ENCODE measurements at places on chromosomes 16 and 17. TPM values are rescaled to one million over a fixed set of nuclear protein-coding genes. Genes with fewer than 3 reads are reported as not detected.
A peak's percentile ranks its signal among the peaks of the same experiment; 100 is the strongest.

- no peak for DNase-seq
Observed at GRCh38 chr16:78487471-78487870, 388.0 kb downstream of the WWOX start.

C17orf50 gene
- total RNA-seq: not detected

- DNase-seq: peak; percentile 50
Observed at GRCh38 chr16:64153718-64154117, 968.1 kb downstream of the CDH11 start.

LGALS9 gene
- total RNA-seq: 1.3 TPM

PIRT gene
- total RNA-seq: not detected

DNA sequence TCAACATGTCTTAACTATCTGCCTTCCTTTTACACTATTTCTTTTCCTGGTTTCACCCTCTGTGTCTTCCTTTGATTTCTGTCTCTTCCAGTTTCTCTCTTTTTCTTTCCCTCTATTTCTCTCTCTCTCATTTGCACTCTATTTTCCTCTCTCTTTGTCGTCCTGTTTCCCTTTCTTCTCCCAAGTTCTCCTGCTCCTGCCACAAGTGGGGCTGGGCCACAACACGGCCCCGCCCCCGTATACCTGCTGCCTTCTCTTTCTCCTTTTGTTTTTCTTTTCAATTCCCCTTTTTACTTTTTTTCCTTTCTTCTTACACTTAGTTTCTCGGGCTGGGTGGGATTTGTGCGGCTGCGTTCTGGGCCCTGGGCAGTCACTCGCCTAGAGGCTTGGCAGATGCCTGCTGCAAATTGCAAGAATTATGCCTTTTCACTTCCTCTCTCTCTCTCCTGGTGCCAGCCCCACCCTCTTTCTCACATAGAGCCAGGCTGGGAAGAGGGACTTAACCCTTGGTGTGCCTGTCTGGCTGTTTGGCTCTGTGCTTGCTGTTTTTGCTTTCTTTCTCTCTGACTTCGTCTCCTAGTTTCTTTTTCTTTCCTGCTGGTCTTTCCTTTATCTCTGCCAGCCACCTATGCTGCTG, 2139.4 kb downstream of the TP53TG3F start:
- DNase-seq: no peak

- peak; percentile 95 for DNase-seq
Observed at GRCh38 chr17:14205992-14206461, 30.6 kb downstream of the CDRT15 start.

KRTAP4-6 gene
- total RNA-seq: not detected

- DNase-seq: no peak
Observed at GRCh38 chr17:83100220-83100852, 20.9 kb downstream of the METRNL start.

DNA sequence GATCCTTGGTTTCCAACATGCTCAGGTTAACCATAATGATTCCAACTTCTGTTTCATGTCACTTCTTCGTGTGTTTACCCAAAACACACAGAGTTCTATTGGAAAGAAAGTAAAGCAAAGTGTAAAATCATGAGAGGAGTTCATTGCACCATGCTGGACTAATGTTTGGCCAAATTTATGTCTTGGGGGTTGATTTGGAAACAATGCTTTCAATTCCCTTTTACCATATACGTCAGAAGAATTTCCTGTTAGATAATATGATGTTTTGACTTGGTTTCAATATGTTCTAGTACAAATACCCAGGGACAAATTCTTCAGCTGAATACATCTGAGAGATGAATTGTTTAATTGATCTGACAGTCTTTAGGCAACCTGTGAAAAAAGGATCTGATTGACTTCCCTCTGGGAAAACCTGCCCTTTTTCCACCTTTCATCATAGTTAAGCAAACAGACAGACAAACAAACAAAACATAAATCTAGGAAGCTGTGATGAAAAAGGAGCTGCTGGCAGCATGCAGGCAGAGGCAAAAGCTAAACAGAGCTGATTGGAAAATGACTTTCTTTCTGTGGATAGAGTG, 26.0 kb upstream of the MPHOSPH6 start:
- DNase-seq: no peak

- DNase-seq: peak; percentile 91
Observed at GRCh38 chr16:66521951-66522771, 27.8 kb downstream of the TK2 start.

DNA sequence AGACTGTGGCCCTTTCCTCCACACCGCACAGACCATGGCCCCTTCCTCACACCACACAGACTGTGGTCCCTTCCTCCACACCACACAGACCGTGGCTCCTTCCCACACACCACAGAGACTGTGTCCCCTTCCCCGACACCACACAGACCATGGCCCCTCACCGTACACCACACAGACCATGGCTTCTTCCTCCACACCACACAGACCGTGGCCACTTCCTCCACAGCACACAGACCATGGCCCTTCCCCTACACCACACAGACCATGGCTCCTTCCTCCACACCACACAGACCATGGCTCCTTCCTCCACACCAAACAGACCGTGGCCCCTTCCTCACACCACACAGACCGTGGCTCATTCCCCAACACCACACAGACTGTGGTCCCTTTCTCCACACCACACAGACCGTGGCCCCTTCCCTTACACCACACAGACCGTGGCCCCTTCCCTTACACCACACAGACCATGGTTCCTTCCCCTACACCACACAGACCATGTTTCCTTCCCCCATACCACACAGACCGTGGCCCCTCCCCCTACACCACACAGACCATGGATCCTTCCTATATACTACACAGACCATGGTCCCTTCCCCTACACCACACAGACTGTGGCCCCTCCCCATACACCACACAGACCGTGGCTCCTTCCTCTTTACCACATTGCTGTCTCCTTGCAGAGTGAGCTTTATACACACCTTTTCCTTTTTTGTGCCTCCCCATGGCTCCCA, 297.5 kb upstream of the FOXF1 start:
- DNase-seq: no peak

HS3ST3A1 gene
- total RNA-seq: 0.53 TPM

- no peak for DNase-seq
Observed at GRCh38 chr16:53370827-53371226, 63.4 kb upstream of the RBL2 start.

DNA sequence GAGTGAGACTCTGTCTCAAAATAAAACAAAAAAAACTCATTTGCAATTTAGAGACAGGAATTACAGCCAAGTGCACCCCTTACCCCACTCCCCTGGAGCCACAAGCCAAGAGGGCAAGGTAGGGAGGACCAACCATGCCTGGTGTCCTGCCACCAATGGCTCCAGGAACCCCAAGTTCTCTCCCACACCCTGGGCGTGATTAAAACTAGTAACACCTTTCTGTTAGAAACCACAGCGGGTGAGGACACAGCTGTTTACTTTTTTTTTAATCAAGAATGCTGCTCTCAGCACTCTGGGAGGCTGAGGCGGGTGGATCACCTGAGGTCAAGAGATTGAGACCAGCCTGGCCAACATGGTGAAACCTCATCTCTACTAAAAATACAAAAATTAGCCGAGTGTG, 38.1 kb downstream of the ANKRD11 start:
- DNase-seq: no peak

ERCC4 gene
- 3.9 TPM for total RNA-seq

LRRC36 gene
- total RNA-seq: not detected

- no peak for DNase-seq
Observed at GRCh38 chr16:27185776-27186130, 17.6 kb upstream of the KDM8 start.

- DNase-seq: no peak
Observed at GRCh38 chr16:81657224-81657623, 121.9 kb upstream of the PLCG2 start.

DNA sequence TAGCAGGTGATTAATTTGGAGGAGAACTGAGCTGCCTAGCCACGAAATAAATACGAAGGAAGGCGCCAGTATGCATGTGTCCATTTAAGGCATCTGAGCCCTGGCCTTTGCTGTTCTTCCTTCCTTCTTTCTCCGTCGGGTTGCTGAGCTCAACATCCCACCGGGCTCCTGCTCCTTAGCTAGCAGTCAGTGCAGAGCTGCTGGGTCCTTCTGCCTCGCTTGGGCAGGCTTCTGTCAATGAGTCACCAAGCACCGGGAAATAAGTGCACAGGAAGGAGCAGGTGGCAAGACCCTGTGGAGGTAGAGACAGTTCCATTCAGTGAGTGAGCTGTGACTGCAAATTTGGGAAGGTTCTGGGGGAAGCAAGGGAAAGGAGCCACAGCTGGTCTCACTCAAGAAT, 120.7 kb downstream of the CCDC182 start:
- peak; percentile 7 for DNase-seq

TNS4 gene
- total RNA-seq: 27.1 TPM

- no peak for DNase-seq
Observed at GRCh38 chr17:11140043-11140442, 101.0 kb upstream of the SHISA6 start.

- no peak for DNase-seq
Observed at GRCh38 chr17:56284482-56284881, 131.2 kb downstream of the ANKFN1 start.

- DNase-seq: no peak
Observed at GRCh38 chr16:57371494-57372371, 557 bp upstream of the CX3CL1 start.

DNA sequence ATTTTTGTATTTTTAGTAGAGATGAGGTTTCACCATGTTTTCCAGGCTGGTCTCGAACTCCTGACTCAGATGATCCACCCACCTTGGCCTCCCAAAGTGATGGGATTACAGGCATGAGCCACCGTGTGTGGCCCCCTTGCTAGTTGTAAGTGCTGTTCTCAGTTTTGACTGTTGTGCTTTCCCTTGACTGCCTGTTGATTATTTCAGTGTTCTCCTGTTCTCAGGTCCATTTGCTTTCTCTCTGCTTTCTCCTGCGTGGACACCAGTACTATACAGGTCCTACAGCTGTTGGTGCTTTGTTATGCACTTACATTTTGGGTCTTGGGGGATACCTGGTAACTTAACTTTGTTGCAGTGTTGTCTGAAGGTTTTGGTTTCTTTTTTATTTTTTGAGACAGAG, 8.2 kb downstream of the CASC3 start:
- no peak for DNase-seq

DNA sequence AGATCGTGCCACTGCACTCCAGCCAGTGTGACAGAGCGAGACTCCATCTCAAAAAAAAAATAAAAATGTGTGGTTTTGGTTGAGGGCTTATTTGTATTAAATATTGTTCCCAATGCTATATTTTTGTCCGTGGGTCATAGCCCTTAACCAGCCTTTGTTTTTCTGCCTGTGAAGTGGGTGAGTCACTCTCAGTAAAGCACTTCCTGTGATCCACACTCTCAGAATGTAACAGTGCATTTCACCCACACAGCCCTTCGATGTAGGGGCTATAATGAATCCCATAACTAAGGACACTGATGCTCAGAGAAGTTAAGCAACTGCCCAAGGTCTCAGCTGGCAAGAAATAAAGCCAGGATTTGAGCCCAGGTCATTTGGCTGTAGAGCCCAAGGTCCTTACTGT, 34.7 kb upstream of the POLR3E start:
- DNase-seq: peak; percentile 4

DNA sequence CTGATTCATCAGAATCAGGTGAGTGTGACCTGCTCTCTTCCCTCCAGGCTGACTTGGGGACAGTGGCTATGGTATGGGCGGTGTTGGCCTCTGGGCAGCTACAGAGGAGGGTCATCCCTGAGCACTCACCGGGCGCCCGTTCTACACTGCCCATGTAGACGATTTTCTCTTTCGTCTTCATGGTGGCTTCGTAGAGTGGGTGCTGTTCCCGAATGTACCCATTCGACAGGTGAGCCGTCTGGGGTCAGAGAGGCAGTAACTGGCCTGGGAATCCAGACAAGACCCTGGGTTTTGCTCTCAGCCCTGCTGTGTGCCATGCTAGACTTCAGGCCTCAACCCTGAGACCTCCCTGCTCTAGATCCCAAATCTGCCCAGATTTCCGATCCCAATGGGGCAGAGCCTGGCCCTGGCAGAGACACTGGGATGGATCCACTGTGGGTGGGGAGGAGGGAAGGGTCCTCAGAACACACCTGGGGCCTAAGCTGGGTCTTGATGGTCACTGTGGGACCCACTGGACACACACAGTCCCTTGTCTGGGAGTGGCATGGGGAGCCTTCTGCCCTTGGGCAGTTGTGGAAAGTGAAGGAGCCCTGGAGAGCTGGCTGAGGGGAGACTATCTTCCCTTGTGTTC, 13.2 kb downstream of the USP6 start:
- DNase-seq: no peak

DNA sequence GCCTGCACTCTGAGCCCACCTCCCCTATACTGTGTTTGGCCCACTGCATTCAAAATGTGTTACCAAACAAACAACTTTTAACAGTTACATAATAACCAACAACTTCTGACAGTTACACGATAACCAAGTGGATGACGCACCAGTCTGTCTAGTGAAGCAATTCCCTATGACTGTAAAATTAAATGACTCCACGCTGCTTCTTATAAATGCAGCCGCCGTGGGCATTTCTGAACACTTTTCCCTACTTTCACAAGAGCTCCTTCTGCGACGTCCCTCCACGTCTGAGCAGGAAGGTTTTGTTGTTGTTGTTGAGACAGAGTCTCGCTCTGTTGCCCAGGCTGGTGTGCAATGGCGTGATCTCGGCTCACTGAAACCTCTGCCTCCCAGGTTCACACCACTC, 27.6 kb downstream of the ZNF276 start:
- DNase-seq: no peak

NPIPA3 gene
- 0.53 TPM for total RNA-seq

DNA sequence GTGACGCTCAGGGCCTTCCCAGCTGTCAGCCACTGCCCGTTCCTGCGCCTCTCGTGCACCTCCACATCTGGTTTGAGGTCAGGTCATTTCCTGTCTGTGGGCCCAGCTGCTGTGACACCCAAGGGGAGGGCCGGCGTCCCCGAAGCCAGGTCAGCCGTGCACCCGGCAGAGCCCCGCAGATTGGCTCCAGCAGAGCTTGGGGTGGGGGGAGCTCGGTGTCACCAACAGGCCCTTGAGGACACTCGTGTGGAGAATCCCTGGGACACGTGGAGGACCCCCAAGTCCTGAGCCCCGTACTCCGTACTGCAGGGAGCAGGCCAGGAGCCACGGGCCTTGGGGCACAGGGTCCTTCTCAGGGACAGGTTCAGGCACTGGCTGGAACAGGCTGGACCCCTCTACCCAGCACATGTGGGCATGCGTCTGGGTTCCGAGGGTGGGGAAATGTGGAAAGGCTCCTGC, 4.8 kb downstream of the SPATA2L start:
- no peak for DNase-seq

- peak; percentile 33 for DNase-seq
Observed at GRCh38 chr16:1825864-1826690, 548 bp downstream of the HAGH start.

GRCh38 chr17:57207396-57207795, 48.9 kb upstream of the MSI2 start:
- no peak for DNase-seq

SCARF1 gene
- total RNA-seq: 0.53 TPM

TMEM92 gene
- total RNA-seq: 0.26 TPM

- no peak for DNase-seq
Observed at GRCh38 chr17:8910969-8911604, 43.6 kb upstream of the PIK3R6 start.

GRCh38 chr16:16032271-16032979, 83.0 kb downstream of the ABCC1 start:
- DNase-seq: no peak

GP1BA gene
- not detected for total RNA-seq

Measured in bronchial epithelial cell (primary cell).